PC-9 (cell line): ENCODE measurements at places on chromosomes 3 and 15.
A peak's percentile ranks its signal among the peaks of the same experiment; 100 is the strongest.

GRCh38 chr3:79247725-79248043 lies 520.1 kb downstream of the ROBO1 start:
- DNase-seq = no peak

DNA sequence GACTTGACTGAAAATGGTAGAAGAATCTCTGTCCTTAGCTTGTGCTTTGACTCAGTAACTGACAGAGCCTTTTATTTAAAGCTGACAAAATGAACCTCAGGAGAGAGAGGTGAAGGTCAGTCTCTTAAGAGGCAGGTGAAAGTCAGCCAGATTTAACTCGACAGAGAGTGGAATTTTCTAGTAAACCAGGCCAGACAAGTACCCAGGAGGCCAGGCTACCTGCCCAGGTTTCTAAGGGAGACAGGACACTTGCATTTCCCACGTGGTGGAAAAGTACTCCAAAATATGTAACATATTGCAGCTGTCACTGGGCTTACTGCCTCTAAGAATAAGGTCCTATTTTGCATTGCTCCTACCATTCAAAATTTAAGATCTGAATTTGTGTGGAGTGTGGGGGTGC lies 167.9 kb downstream of the FMN1 start:
- DNase-seq = no peak

DNA sequence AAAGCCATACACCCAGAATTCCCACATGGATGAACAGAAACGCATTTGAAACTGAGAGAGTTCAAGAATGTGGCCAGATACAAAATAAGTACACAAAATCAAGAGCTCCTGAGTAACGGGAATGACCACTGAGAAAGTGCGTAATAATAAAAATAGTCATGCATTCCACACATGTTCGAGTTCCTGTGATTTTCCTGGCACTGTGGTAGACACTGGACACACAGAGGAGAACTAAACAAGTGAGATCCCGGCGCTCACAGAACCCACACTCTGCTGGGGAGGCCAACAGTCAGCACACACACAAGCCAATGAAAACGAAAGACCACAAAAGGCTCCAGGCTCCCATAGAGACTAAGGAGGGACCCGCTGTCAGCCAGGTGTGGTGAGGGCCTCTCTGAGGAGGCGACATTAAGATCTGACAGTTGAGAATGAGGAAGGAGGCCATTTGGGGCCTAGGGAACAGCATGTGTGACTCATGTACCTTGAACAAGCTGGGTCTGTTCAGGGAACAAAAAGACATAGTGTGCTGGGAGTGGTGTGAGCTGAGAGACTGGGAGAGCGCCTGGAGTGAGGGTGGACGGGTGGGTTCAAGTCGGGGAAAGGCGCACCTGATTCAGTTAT lies 5.1 kb downstream of the FAM107A start:
- no peak for DNase-seq

- DNase-seq = peak; percentile 57
Measured at GRCh38 chr15:100115711-100116090, 226.1 kb downstream of the ADAMTS17 start.

- peak; percentile 98 for DNase-seq
Measured at GRCh38 chr15:45279024-45279698, 27.1 kb downstream of the SLC28A2 start.

DNA sequence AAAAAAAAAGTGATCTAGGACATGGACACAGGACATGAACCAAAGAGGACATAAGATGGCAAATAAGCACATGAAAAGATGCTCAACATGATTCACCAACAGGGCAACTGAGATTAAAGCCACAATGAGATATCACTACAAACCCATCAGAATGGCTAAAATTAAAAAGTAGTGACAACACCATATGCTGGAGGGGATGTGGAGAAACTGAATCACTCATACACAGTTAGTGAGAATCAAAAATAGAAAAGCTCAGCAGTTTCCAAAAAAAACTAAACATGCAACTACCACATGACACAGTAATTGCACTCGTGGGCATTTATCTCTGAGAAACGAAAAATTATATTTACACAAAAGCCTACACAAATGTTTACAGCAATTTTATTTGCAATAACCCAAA lies 27.9 kb upstream of the ACKR4 start:
- no peak for DNase-seq

- DNase-seq = peak; percentile 10
Measured at GRCh38 chr3:90015688-90016356, 908.4 kb downstream of the EPHA3 start.

GRCh38 chr3:22113453-22113852 lies 362.4 kb upstream of the ZNF385D start:
- no peak for DNase-seq

- peak; percentile 66 for DNase-seq
Measured at GRCh38 chr15:64894395-64895056, 17.2 kb upstream of the ANKDD1A start.
